ENCODE measurements at places on chromosomes 3 and 15.

GRCh38 chr3:182937293-182938051 is 42.9 kb downstream of the DCUN1D1 start:
- no peak for DNase-seq

- DNase-seq: no peak
Observed at GRCh38 chr15:93974804-93975481, 256.4 kb upstream of the MCTP2 start.

GRCh38 chr3:112803467-112803866 is 43.2 kb downstream of the CD200R1L start:
- DNase-seq: no peak

DNA sequence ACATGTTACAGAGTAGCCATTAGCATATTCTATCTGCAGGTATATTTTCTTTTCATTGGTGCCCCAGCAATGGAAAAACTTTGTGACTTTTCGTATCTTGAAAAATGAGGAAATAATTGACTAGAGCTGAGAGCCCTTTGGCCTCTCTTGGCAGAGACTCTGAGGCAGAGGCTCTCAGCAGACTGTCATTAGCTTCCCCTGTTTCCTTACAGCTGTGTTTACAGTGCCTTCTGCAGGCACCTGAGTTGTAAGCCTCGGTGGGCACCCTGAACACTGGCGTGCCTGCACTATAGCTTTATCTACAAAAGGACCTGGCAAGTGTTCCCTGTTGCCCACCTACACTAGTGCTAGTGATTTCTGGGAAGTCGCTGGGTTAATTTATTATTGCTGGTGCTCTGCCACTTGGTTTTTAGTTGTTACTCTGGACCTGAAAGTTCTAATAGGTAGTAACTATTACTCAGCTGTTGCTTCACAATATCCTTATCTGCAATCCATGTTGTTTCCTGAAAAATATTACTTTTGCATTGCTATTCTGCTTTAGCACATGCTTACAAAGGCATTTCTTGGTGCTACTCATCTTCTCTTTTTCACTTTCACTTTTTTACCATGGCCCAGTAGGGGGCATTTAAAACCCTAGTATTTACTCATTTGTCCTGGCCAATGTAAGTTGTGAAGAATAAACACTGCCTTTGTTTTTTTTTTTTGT is 7.8 kb upstream of the GPR171 start:
- no peak for DNase-seq

GRCh38 chr3:140630366-140630765 is 47.5 kb upstream of the TRIM42 start:
- no peak for DNase-seq
